ENCODE measurements at places on chromosomes 2 and 18.

DNA sequence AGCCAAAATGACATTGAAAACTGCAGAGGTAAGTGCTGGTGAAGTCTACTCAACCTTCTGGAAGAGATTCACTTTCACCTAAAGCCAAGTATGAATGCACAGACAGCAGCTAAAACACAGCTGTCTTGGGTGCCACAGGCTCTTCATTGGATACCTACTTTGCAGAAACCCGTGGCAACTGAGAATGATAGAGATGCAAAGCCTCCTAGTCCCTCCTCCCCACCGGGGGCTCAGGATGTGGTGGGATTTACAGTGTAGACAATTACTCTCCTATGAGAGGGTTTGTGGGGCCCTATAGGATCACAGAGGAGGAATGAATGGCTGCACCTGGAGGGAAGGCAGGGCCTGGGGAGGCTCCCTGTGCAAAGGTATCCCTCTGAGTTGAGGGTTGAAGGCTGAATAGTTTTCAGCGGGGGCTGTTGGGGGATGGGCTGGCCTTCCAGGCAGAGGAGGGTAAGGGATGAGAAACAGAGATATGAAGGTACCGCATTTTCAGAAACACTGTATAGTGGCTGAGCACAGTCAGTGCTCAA lies 131.6 kb downstream of the RNF144A start:
- no peak for DNase-seq

DNA sequence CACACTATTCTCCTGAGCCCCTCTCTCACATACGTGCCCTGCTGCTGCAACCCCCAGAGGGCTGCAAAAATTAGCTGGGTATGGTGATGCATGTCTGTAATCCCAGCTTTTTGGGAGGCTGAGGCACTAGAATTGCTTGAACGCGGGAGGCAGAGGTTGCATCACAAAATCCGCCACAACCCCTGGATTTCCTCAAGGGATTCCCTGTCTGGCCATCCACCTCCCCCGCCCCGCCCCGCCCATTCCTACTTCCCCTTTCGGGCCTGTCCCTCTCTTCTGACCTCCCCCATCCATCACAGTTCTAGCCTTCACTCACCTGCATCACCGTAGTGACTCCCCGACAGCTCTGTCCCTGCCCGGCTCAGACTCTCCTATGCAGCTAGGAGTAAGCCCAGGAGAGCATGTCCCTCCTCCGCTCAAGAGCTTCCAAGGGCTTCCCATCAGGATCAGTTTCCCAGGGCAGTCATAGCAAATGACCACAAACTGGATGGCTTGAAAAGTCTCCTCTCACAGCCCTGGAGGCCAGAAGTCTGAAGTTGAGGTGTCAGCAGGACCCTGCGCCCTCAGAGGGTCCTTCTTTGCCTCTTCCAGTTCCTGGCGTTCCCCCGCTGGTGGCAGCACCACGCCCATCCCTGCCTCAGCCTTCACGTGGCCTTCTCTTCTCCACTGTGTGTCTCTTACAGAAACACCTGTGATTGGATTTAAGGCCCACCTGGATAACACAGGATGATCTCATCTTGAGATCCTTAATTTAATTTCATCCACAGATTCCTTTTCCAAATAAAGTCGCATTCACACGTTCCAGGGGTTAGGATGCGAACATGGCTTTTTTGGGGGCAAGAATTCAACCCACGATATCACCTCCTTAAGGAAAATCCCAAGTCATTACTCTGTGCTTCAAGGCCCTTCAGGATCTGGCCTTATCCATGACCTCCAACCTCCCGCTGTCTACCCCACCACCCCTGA lies 58.5 kb downstream of the HS1BP3 start:
- DNase-seq = no peak

- DNase-seq = no peak
These were observed 1.9 kb downstream of the MEX3C start for GRCh38 chr18:51195451-51196117.

- no peak for DNase-seq
These were observed 364.6 kb downstream of the LRP1B start for GRCh38 chr2:141766225-141766624.

- DNase-seq = no peak
These were observed 825 bp upstream of the SCYGR1 start for GRCh38 chr2:227388537-227389011.

- DNase-seq = no peak
These were observed 195.7 kb downstream of the PIEZO2 start for GRCh38 chr18:10953672-10954071.

DNA sequence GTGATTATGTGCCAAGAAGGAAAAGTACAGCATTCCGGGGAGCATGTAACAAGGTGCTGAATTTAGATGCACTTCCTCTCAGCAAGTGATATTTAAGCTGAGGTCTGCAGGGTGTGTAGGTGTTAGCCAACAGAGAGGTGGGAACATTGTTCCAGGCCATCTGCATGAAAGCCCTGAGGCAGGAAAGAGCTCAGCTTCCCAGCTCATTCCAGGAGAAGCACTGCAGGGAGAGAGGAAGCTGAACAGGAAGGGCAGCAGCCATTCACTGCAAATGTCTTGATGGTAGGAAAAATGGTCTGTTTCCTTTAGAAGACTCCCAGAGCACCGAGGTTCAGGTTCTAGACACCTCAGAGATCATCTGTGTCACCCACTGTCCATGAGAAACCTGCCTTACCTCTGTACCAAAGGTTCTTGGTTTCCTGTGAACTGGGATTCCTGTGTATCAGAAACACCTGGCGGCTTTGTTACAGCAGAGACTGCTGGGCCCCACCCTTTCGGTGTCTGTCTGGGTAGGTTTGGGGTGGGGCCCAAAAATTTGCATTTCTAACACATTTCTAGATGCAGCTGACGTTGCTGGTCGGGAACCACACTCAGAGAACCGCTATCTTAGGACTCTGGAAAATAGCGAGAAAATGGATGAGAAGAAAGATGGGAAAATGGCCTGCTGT lies 84.0 kb downstream of the RTN4 start:
- DNase-seq = no peak

DNA sequence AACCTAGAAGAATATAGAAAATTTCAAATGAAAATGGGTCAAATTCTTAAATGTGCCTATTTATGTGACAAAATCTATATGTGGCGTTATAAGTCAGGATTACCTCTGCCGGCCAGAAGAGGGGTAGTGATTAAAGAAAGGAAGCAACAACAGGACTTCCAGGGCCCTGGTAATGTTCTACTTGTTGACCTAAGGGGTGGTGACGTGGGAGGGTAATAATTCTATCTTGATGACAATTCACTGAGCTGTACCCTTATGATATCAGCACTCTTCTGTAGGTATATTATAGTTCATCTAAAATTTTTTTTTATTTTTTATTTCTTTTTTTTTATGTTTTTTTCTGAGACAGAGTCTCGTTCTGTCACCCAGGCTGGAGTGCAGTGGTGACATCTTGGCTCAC lies 87.9 kb downstream of the STRN start:
- DNase-seq = no peak
